ENCODE measurements at places on chromosomes 11 and 22.

DNA sequence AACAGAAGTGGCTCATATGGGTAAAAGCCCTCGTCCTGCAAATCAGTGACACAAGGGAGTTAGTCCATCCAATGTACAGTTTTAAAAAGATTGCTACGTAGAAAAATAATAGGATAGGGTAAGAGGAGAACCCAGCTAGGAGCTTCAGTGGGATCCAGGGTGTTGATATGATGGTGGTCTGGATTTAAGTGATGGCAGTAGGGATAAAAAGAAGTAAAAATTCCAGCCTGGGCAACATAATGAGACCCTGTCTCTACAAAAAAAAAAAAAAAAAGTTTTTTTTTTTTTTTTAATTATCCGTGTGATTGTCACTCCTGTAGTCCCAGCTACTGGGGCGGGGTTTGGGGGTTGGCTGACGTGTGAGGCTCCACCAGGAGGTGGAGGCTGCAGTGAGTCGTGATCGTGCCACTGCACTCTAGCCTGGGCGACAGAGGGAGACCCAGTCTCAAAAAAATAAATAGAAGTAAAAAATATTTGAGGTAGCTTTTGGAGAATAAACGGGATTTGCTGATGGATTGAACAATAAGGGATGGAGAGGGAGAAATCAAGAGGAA lies 7.0 kb upstream of the L3MBTL2 start:
- no peaks in the 10 kb centered on the region for H3K36me3 ChIP-seq
- H3K27me3 ChIP-seq, result peaks cover 32% of the 10 kb centered on the region
- DNase-seq, result no peak
- H3K4me3 ChIP-seq, result peak overlapping the region; percentile 97

DNA sequence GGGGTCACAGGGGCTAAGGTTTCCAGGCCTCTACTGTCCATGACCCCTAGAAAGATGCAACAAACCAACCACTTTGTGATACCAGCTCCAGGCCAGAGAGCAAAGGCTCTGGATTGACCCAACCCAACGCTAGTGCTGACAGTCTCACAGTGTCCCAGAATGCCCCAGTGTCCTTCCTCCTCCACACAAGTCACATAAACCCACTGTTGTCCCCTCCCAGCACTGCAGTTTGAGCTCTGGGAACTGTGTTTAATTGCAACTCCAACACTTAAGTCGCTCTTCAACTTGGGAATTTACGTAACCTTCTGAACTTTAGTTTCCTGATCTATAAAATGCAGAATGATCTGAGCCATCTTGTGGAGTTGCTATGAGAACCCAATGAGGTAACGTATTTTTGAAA lies 47.5 kb downstream of the PC start:
- DNase-seq, result no peak
- peaks cover 25% of the 10 kb centered on the region for H3K4me1 ChIP-seq
- H3K4me3 ChIP-seq, result no peak overlapping the region
- no peak overlapping the region for H3K27ac ChIP-seq
- no peaks in the 10 kb centered on the region for H3K36me3 ChIP-seq

GRCh38 chr11:37595845-37596244 lies 997.8 kb upstream of the RAG2 start:
- H3K27me3 ChIP-seq, result no peaks in the 10 kb centered on the region
- no peak overlapping the region for H3K27ac ChIP-seq
- no peaks in the 10 kb centered on the region for H3K36me3 ChIP-seq
- no peak overlapping the region for H3K4me3 ChIP-seq
- DNase-seq, result no peak

DNA sequence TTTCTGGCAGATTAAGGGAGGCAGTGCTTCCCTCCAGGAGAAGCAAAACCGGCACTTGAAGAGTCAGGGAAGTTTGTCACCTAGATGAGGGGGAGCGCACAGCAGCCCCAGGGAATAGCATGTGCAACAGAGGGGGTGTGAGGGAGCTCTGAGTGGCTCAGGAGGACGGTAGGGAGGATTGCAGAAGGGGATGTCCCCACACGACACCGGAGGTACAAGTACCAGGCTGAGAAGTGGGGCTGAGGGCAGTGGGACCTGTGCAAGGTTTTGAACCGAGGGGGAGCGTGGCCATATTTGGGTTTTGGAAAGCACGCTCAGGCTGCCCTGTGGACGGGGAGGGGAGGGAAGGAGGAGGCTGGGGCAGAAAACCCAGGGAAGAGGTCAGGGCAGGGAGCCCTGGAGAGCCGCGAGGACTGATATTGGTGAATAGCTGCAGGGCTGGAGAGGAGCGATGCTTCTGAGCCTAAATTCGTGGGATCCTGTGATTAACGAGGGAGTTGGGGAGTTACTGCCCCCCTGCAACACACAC lies 17.9 kb upstream of the TMPRSS6 start:
- no peak for DNase-seq
- H3K27ac ChIP-seq, result no peak overlapping the region
- H3K4me1 ChIP-seq, result no peaks in the 10 kb centered on the region
- no peak overlapping the region for H3K4me3 ChIP-seq
- H3K27me3 ChIP-seq, result peaks cover 5% of the 10 kb centered on the region

- H3K4me3 ChIP-seq, result no peak overlapping the region
- H3K27ac ChIP-seq, result no peak overlapping the region
- H3K4me1 ChIP-seq, result no peaks in the 10 kb centered on the region
- no peaks in the 10 kb centered on the region for H3K36me3 ChIP-seq
- no peak for DNase-seq
- peaks cover 86% of the 10 kb centered on the region for H3K27me3 ChIP-seq
These were observed 85.9 kb upstream of the PPARA start for GRCh38 chr22:46064228-46064965.

DNA sequence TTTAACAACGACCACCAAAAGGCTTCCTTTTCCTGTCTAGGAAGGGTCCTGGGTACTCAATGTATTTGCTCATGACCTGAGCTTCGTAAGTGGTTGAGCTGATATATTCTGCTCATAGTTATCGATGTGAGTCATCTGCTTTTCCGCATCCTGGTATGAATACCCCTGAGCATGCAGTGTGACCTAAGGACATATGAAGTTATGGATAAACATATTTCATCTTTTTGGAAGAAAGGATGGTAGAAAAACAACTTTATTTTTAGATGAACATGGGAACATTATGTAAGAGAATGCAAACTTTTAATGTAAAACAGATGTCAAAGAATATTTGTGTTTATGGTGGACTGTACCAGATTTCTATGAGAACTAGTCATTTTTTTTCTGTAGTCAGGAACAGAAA lies 28.4 kb downstream of the TRPC6 start:
- H3K27me3 ChIP-seq, result no peaks in the 10 kb centered on the region
- no peaks in the 10 kb centered on the region for H3K4me1 ChIP-seq
- H3K27ac ChIP-seq, result no peak overlapping the region
- DNase-seq, result no peak
- no peak overlapping the region for H3K4me3 ChIP-seq
- no peaks in the 10 kb centered on the region for H3K36me3 ChIP-seq

All from type B pancreatic cell (in vitro differentiated cells).